ENCODE measurements at places on chromosomes 1 and 21.

DNA sequence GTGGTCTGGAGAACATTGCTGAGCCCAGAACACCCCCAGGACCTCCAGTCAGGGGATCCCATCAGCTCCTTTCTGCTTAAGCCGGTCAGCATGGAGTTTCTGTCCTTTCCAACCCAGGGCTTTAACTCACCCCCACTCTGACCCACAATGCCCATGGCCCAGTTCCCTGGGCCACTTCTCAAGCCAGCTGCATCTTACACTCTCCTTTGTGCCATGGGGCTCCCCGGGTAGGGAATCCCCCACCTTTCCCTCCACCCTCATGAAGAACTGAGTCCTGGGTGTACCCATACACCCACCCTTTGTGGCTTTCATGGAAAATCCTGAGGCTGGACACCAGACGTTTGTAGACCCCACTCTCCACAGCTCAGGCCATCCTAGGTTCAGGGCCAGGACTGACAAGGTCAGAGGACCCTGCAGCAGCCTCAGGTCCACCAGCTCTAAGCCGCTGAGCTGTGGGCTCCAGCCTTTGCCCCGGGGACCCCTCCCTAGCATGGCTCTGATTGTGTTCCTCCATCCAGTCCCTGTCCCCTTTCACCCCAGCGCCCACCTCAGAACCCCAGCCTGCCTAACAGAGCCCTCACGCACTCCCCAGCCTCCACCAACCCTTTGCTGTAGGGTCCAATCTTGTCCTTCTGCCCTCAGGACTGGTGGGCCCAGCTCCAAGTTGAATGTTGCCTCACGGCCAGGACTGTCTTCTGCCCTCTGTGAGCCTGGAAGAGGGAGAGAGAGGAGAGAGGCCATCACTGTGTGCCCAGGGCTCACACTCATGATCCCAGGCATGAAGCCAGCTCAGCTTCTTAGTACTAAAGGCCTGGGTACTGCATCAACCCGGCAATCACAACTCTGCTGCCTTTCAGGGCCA is 394.8 kb downstream of the MATN1 start:
- no peak for DNase-seq

GRCh38 chr21:26461500-26461899 is 111.6 kb downstream of the CYYR1 start:
- DNase-seq: no peak

- no peak for DNase-seq
These were observed 115.5 kb downstream of the LYPLAL1 start for GRCh38 chr1:219289171-219289570.

GRCh38 chr21:14862794-14863720 is 201.7 kb downstream of the NRIP1 start:
- no peak for DNase-seq

- DNase-seq: no peak
These were observed 272.7 kb downstream of the FOXD2 start for GRCh38 chr1:47710329-47711071.

GRCh38 chr1:206793620-206794019 is 21.3 kb upstream of the IL10 start:
- no peak for DNase-seq

DNA sequence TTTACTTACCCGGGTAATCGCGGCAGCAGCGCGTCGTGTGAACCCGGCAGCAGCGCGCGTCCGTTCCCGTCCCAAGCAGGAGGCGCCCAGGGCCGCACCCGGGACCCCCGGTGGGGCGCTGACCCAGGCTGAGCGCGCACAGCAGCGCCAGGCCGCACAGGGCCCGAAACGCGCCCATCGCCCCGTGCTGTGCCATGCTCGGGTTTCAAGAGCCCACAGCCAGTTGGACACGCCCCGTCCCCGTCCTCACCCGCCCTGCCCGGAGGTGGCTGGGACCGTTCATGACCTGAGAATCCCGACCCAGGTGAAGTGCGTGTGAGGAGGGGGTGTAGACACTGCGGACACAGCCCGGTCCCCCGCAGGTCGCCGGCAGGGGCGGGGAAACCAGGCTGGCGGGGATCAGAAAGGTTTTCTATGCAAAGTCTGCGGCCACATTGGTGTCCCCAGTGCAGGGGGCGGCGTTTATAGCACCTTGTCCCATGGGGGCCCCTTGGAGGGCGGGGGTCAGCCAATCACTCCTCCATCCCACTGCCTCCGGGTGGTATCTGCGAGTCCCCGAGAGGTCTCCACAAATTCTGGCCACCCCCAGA is at the start of gene TNFRSF18:
Gene TNFRSF18, minus strand, starts transcription at position 217 of the 590 bp plus-strand sequence. Its CDS starts 21 bp downstream, at position 196.
- DNase-seq: no peak
